Fibroblast of gingiva (primary cell): ENCODE measurements at places on chromosomes 5 and 9.

DNA sequence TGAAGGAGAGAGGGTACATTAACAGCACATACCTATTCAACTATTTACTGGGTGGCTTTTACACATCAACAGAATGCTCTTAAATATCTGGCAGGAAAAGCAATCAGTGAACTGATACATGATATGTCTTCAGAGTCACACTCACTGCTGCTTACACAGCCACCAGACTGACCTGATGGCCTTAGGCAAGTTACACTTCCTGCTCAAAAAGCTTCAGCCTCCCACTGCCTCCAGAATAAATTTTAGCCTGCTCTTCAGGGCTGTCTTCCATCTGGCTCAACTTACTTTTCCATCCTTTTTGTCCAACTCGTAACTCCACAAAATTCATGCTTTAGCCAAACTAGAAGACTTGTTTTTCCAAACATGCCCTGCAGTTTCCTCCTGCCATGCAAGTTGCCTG lies 10.7 kb downstream of the LOX start:
- DNase-seq, result no peak

DNA sequence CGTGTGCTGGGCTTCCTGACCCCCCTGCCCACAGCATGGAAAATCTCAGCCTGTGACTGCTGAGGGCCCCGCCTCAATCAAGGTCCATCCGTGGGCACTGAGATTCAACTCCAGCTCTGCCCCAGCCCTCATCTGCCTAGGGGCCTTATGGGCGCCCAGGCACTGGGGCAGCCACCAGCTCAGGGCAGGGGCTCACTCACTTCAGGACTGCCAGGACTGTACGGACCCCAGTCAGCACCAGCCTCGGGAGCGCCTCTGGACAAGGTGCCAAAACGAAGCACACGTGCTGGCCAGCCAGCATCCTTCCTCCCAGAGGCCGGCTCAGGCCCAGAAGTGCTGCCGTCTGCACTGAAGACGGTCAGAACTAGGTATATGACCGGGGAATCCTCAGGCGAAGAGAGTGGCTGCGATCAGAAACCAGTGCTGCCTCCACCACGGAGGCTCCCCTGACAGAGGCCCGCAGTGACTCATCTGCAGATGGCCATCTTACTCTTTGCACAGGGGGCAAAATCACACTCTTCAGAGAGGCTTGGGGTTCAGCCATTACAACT lies 19.6 kb downstream of the CLPTM1L start:
- no peak for DNase-seq

DNA sequence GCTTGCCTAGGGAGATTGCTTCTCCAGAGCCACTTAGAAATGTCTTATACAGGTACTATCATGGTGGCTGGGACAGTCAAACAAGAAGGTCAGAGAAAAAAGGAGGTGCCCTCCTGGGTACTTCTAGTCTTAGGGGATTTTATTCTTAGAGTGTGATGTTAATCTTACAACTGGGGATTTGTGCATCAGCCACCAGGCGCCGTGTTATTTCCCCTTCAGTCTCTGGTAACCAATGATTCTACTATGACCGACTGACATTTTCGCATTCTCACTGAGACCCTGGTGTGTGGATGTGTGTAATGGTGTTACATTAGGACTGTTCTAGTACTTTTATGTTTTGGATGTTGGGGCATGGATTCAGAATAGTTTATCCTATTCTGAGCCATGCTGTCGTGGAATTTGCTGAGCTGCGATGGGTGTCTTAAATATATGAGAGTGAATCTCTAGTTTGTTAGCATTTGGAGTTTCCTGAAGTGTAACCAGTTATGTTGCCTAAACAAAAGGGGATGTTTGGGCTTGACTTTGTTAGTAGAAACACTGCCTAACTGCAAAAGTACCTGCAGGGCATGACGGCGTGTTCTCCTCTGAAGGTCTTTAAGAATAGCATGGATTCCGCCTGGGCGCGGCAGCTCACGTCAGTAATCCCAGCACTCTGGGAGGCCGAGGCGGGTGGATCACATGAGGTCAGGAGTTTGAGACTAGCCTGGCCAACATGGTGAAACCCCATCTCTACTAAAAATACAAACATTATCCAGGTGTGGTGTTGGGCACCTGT lies 175.2 kb upstream of the DAP start:
- DNase-seq, result no peak

- DNase-seq, result no peak
These were observed 43.0 kb downstream of the LHFPL2 start for GRCh38 chr5:78605611-78606010.

GRCh38 chr5:6573651-6574101 lies 59.2 kb downstream of the NSUN2 start:
- DNase-seq, result no peak

DNA sequence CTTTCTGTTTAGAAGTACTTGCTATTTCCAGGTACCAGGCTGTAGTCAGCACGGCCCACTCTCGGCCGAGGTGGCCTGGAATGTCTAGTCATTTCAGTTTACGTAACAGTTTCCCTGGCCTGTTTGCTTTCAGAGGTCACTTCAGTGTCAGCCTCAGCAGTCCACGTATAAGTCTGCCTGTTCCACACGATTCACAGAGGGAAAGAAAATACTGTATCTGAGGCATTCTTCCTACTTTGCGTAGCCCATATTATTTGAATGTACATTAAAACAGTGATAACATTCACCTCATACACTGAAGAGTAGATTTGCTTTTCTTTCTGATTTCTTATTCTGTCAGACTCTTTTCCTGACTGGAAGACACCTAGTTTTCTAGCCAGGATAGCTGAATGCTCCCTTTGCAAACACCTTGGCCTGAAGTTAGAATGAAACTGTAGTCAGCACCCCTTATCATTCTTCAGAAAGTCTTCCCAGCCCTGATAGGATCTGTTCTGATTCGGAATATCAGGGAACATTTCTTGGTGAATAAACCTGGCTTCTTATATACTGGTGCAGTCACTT lies 140.9 kb downstream of the AOPEP start:
- DNase-seq, result no peak

GRCh38 chr5:157029457-157029856 lies 29.5 kb downstream of the HAVCR1 start:
- no peak for DNase-seq

DNA sequence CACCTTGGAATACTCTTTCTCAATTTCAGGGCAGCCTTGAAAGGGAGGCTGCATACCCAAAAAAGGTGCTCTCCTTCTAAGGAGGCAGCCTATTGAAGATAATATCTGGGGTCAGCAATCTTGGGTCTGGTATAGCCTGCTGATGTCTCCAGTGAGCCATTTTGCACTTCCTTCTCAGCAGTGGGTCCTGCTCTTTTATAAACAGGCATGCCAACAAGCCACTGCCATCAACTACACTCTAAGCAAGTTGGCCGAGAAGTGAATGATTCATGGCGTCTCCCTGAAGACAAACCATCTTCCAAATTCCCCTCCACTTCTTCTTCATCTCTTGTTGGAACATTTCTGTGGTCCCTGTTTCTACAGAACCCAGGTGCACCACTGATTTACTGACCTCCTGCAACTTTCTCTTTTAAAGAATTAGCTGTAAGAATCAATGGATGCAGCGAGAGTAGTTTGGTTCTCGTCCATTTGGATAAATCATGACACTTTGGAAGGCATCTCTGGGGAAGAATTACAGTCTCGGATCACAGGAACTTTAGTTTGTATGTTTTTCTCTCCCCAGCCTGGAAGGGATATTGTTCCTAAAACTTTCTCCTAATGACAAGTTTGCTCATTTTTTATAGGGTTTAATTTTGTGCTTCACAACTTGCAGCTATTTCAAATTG lies 108.3 kb downstream of the INSYN2B start:
- no peak for DNase-seq

GRCh38 chr9:77829420-77829819 lies 181.3 kb upstream of the GNA14 start:
- no peak for DNase-seq

GRCh38 chr9:21322911-21323461 lies 12.2 kb downstream of the KLHL9 start:
- no peak for DNase-seq

DNA sequence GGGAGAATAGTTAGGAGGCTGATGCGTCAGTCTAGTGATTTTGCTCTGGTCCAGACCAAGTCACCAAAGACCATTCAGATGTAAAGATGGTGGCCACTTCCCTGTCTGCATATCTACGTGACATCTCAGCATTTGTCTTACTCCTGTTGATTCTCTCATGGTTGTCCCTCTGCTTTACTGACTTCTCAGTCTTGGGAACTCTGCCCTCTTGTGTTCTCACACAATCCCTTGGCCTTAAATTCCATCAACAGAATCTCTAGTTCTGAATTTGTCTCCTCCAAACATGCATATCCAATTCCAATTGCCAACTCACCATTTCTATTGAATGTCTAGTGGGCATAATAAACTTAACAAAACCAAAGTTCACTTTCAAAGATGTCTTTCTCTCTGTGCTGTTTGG lies 147.8 kb downstream of the SLC24A2 start:
- no peak for DNase-seq

DNA sequence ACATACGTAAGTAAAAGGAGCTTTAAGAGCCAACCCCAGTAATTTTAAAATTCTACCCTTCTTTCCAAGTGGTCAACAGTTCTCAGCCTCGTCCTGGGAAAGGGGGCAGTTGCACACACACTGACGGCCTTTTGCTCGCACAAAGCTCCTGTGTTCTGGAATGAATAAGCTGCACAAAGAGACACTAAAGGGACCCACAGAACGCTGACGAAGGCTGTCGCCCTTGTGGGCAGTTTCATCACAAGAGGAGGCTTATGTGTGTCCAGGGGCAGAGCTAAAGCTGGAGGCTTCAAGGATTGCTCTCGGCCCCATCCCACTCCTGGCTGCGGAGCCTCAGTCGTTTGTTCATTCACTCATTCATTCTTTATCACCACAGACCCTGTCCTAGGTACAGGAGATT lies 67.0 kb upstream of the NEK6 start:
- no peak for DNase-seq

DNA sequence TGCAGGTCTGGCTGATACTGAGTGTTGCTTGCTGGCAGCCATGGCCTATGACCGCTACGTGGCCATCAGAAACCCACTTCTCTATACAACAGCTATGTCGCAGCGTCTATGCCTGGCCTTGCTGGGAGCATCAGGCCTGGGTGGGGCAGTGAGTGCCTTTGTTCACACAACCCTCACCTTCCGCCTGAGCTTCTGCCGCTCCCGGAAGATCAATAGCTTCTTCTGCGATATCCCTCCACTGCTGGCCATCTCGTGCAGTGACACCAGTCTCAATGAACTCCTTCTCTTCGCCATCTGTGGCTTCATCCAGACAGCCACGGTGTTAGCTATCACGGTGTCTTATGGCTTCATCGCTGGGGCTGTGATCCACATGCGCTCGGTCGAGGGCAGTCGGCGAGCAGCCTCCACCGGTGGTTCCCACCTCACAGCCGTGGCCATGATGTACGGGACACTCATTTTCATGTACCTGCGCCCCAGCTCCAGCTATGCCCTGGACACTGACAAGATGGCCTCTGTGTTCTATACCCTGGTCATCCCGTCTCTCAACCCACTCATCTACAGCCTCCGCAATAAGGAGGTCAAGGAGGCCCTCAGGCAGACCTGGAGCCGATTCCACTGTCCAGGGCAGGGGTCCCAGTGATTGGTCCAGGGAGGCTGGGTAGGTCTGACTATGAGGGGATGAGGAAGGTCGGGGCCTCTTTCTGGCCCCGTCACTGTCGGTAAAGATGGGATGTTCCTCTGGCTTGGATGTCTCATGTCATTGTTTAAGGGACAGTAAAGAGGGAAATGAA lies 718 bp downstream of the OR5C1 start:
- no peak for DNase-seq

DNA sequence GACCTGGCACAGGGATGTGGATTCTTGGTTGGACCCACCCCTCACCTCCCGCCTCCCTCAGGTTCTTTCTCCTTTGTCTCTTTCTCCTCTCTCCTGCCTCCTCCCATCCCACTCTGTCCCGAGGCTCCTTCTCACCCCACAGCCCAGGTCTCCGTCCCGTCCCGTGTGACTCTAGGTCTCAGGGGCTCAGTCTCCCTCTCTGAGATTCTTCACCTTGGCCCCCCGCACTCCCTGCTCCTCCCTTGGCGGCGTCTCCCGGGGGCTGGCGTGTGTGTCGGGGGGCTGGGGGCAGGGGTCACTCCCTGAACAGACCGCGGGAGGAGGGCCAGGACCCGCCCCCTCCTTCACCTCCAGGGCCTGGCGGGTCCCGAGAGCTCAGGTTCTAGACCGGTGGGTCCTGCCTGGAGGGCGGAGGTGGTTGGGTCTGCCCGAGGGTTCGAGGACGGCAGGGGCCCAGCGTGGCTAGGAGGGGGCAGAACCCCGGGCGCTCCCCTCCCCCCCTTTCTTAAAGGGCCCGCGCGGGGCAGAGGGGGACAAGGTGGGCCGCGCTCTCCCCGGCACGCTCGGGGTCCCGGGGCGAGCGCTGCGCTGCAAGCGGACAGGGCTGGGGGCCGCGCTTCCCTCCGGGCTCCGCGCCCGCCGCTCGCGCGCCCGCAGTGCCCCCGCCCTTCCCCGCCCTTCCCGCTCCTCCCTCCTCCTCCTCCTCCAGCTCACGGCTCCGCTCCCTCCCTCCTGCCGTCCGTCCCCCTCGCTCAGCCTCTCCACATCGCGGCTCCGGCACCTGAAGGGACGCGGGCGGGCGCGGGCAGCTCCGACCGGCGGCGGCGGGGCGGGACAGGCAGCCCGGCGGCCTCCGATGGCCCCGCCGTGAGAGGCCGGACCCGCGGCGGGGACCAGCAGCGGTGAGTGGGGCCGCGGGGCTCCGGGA lies at the start of gene PSD2:
Gene PSD2, plus strand, starts transcription at position 735 of the 928 bp plus-strand sequence. CDS start 13,633 bp downstream, outside the sequence.
- DNase-seq, result no peak

- peak; percentile 81 for DNase-seq
These were observed 14.2 kb upstream of the KIF27 start for GRCh38 chr9:83935276-83935935.

GRCh38 chr5:92659246-92659645 lies 921.8 kb downstream of the NR2F1-AS1 start:
- DNase-seq, result no peak

- no peak for DNase-seq
These were observed 327.6 kb downstream of the ACTL7B start for GRCh38 chr9:108528231-108528630.

GRCh38 chr5:1647580-1647979 lies 123.8 kb upstream of the LPCAT1 start:
- no peak for DNase-seq

DNA sequence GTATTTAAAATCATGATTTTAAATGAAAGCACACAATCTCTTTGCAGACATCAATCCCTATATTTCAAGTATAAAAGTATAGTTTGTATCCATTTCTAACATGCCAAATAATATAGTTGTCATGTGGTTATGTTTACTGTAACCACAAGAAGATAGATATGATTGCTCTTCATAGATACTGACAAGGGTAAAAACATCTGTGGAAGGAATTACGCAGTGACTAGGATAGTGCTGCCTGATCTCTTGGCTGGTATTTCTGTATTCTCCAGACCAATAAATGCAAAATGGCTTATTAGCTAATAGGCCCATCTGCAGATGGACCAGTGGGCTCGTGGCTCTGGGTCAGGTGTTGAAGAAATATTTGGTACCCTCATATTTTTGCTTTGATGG lies 34.9 kb upstream of the FBN2 start:
- DNase-seq, result no peak

DNA sequence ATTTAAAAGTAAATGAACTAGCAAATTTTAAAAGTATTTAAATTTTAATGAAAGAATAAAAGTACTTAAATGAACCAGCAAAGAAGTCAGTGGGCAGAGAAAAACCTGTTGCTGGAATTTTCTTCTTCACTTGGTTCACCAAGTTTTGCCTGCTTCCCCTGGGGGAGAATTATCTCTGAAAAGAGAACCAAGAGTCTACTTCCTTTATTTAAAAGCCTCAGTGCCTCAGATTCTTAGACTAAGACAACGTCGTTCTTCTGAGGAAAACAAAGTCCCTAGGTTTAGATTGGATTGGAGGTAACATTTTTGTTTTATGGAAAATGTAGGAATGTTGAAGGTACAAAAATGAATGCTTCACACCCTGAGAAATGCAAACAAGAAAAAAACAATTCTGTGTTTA lies 7.4 kb upstream of the KLF4 start:
- DNase-seq, result no peak
